ENCODE measurements at places on chromosomes 1 and 21.
A peak's percentile ranks its signal among the peaks of the same experiment; 100 is the strongest.

DNA sequence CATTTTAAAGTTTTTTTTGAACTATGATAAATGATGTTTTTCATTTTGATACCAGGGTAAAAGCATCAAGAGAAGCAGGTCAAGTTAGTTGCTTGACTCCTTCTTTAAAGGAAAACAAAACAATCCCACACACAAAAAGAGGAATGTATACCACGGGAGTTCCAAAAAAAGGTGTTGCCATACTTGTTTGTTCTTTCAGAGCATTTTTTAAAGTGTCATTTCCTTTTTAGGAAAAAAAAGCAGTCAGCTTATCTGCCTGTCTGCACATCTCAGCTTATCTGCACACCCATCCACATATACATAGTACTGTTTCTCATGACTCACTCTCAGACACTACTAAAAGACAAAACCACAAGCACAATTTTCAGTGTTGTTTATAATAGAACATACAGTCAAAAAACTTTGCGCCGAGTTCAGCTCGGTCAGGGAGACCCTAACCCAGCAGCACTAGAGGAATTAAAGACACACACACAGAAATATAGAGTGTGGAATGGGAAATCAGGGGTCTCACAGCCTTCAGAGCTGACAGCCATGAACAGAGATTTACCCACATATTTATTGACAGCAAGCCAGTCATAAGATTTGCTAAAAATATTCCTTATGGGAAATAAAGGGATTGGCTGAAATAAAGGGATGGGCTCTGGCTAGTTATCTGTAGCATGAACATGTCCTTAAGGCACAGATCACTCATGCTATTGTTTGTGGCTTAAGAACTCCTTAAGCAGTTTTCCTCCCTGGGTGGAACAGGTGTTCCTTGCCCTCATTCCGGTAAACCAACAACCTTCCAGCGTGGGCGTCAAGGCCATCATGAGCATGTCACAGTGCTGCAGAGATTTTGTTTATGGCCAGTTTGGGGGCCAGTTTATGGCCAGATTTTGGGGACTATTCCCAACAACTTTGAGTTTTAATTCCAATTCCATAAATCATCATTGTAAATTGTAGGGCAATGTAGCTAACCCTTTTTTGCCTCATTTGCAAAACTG is 11.4 kb upstream of the MNDA start:
- peak; percentile 95 for DNase-seq

DNA sequence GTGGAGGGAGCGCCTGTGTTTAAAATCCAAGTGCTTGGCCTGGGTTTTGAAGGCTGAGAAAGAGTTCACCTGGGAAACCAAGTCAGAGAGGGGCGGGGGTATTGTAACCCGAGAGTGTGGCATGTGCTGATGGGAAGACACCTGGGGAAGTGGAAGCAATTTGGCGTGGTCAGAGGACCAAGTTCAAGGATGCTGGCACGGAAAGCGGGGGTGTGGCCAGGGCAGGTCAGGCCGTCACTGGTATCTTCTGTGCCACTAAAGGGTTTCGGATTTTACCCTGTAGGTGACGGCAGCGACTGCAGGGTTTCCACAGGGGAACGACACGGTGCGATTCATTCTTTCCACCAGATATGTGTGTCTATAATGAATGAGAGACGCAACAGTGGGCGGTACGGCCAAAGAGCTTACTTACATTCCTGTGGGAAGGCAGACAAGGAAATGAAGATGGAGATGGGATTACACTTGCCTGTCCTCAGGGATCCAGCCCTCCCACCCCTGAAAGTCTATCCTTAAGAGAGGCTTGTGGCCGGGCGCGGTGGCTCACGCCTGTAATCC is 31.3 kb downstream of the CA6 start:
- no peak for DNase-seq

- peak; percentile 84 for DNase-seq
Measured at GRCh38 chr21:35925497-35925896, 134.8 kb downstream of the SETD4 start.

DNA sequence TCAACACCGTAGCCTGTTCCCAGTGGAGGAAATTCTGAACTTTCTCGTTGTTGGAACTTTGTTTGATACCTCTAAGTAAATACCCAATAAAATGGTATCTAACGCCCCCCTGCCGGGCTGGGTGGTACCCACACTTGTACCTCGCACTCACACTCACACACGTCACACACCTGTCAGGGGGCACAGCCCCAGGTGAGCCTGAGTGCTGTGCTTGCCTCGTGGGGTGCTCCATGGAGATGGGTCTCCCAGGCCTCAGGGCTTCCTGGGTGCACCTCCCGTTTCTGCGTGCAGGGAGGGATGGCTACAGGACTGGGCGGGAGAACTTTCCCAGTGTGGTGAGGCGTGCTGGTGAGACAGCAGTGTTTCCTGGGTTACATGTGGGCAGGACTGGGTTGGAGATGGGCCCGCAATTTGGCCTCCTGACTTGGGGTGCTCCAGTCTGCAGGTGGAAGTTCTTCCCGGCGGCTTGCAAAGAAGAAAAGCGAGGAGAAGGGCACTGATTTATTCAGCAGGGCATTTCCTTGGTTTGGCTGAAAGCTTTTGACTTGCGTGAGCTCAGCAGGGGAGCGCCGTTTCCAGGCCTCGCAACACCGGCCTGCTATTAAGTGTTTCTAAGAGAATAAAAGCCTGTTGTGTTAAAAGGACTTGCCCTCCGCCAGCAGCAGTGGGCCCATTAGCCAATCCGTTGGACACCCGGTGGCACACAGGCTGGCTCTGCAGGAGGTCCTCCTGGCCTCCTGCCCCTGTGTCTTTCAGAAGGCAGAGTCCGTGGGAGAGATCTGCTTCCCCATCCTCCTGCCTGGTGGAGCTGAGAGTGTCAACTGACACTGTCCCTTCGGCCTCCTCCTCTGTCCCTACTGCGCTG is 79.7 kb downstream of the KIF26B start:
- DNase-seq: no peak

DNA sequence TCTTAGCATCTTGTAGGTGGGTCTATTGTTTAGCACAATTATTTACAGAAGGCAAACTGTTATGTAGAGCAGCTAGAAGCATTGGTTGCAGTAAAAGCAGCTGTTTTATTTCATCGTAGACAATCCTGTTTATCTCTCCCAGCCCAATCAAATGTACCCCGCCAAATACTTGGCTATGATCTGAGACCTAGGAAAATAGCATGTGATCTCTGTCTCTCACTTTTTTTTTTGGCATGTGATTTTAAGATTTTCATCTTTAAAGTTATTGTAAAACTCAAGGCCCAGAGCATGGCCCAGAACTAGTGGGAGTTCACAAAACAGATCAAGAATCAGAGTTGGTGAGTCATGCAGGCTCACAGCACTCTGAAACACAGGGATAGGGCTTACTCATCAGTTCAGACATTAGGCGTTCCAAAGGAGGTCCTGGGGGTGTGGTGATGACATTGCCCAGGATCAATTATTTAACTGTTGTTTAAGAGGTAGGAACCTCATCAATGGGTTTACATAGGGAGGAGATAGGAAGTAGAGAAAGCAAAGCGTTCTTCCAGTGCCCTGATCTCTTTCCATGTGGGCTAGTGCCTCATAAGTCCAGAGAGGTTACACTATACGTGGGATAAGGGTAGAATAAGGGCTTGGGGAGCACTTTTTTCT is 40.2 kb downstream of the TBX19 start:
- no peak for DNase-seq

- no peak for DNase-seq
Measured at GRCh38 chr21:14767192-14767852, 221.2 kb upstream of the SAMSN1 start.

DNA sequence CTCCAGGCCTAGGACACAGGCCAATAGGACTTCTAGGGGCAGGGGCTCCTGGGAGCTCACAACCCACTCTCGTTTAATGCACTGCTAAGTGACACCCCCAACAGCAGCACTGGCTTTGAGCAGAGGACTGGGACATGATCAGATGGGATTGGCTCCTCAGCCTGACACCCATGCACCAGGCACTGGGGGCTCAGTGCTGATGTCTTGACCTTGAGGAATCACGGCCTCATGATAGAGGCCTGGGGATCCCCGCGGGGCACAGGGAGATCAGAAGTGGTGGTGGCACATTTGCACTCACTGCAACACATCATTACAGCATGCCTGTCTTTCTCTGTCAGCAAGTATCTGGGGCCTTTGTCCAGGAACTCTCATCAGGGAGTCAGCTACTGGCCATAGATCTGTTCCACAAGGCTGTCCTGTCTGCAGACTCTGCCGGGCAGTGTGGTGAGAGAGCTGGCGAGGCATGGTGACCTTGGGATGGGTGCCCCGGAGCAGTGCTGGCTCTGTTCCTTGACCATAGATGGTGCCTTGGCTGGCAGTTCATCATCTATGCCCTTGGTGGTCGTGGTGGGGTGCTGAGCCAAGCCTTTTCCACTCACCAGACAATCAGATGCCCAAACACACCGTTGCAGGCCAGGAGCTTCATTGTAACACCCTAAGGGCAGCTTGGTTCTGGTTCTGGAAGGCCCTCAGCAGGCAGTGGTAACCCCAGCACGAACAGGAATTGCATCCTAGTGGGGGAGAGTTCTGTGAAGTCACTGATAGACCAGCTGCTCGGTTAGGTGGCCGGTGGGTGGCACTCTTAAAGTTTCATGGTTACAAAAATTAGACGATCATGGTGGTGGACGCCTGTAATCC is 22.2 kb upstream of the PARP1 start:
- DNase-seq: no peak

- no peak for DNase-seq
Measured at GRCh38 chr1:214027498-214027897, 39.7 kb downstream of the PROX1 start.

- no peak for DNase-seq
Measured at GRCh38 chr1:209714338-209714737, 9.7 kb downstream of the HSD11B1 start.

GRCh38 chr1:206098242-206098919 is 18.8 kb downstream of the AVPR1B start:
- DNase-seq: no peak

- no peak for DNase-seq
Measured at GRCh38 chr1:170483051-170483450, 48.9 kb upstream of the GORAB start.

- peak; percentile 70 for DNase-seq
Measured at GRCh38 chr1:206608108-206608698, 4.1 kb downstream of the EIF2D start.

GRCh38 chr1:98897479-98897878 is 107.2 kb downstream of the PLPPR5 start:
- DNase-seq: peak; percentile 92

DNA sequence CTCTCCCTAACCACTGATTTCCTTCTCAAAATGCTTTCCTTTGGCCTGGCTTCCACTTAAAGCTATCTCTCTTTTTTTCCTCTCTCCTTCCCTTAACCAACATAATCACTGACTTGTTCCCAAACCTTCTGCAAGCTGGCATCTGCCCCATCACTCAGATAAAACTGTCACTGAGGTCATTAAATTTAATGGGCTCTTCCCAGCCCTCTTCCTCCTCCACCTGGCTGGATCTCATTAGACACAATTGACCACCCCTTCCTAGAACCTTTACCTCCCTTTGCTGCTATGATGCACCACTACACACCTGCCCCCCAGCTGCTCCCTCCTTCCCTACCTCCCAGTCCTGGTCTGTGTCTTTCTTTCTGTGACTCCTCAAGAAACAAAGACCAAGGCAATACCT is 44.0 kb upstream of the GJB5 start:
- no peak for DNase-seq

GRCh38 chr1:160049101-160049500 is 17.3 kb upstream of the PIGM start:
- DNase-seq: no peak

- DNase-seq: no peak
Measured at GRCh38 chr1:116476321-116476720, 94.5 kb downstream of the CD58 start.

DNA sequence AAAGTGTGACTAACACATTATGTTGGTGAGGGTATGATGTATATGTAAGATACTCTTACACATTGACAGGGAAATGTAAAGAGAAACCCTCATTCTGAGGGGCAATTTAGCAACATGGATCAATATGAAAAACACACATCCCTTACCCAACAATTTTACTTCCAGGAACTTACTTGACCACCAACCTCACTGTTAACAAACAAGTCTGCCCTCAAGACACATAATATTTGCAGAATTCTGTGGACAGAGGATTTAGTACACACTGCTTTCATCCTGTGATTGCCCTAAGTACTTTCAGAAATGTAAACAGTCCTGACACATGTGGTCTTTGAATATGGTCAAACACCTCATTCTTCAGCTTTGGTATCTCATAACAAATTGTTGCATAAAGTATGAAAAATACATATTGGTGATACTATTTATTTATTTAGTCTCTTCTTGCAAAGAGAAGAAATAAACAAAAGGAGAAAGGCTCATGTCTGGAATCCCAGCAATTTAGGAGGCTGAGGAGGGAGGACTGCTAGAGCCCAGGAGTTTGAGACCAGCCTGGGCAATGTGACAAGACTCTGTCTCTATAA is 6.9 kb downstream of the USP48 start:
- DNase-seq: no peak

DNA sequence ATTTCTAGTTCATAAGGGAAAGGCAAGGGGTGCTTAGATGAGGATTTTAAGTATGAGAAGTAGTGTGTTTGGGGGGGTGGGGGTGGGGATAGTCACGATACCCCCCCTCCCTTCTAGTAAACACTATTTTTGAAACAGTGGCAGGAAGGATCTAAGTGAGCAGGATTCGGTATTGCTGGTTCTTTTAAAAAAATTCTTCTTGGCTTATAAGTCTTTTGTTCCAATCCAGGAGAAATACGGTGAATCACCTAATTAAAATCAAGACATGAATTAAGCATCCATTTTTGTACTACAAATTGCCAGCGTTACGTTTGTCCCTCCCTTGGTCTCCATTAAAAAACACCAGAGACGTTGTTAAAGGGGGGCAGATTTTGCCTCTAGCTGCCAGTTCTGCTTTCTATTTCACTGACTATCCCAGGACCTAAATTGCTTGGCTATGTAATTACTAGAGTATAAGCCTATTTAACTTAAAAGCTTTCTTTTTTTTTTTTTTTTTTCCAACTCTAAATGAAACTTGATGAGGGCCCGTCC is 911 bp downstream of the LMO4 start:
- DNase-seq: peak; percentile 85

DNA sequence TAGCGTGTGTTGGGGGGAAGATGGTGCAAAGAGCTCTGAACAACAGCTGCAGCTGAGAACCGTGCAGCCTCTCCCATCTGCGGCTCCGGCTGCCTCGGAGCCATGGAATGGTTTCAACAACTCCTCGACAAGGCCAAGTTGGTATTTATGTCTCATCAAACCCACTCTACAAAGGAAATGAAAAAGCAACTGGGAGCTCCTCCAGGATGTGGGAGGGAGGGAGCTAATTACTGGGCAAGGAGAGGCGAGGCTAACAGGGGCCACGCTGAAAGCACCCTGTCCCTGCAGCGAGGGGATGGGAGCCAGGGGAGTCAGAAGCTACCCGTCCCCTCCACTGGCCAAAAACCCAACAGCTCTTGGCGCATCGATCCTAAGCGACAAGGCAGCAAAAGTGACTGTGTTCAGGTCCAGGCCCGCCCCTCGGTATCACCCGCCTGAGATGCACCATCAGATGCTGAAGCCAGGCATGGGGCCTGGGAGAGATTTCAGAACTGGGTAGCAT is 63.1 kb downstream of the ACOT7 start:
- no peak for DNase-seq

All from common myeloid progenitor, CD34-positive (primary cell).